Activated CD4-positive, alpha-beta T cell treated with anti-CD3 and anti-CD28 coated beads, Interleukin-2, amount 10 ng/mL, durations not matched to agents 24 days and 14 days (primary cell): ENCODE measurements at places on chromosomes 3 and 15.

DNA sequence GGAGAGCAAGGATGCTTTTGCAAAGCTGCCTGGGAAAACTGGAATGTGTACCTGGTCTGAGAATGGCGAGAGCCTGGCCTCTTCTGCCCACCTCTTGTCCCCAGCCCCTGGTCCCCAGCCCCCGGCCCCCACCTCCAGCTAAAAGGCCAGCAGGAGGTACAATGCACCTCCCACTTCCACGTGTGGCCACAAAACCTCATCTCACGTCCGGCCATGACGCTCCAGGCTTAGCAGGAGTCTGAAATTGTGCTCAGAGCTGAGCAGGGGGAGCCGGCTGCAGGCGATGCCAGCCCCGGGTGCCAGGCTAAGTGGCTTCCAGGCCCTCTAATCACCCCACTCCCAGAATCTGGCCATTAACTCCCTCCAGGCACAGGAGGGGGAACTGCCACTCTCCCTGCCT lies 83.1 kb upstream of the PRR20G start:
- DNase-seq: no peak

DNA sequence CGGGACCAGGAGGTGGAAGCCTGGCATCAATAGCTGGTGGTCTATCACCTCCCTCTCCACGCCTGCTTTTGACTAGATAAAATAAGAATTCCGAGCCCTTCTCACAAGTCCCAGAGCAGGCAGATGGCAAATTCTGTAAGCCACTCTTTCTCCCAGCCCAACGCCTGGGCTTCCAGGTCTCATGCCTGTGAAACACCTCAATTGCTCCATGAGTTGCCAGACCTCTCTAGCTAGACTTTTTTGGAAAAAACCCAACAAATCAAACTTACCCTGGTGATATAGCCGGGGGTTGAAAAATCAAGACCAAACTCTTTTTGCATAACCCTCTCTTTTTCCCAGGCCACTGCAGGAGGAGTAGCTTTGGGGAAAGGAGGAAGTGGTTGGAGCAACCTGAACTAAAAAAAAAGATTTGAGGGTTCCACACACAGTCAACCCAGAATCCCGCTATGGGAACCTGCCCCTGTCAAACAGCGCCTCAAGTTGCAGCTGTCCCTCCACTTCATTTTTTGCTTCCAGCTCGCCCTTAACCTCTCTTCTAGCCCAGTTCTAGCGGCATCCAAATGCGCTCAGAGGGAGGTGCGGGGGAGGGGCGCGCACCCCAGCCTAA lies 7.0 kb downstream of the BHLHE40 start:
- no peak for DNase-seq

DNA sequence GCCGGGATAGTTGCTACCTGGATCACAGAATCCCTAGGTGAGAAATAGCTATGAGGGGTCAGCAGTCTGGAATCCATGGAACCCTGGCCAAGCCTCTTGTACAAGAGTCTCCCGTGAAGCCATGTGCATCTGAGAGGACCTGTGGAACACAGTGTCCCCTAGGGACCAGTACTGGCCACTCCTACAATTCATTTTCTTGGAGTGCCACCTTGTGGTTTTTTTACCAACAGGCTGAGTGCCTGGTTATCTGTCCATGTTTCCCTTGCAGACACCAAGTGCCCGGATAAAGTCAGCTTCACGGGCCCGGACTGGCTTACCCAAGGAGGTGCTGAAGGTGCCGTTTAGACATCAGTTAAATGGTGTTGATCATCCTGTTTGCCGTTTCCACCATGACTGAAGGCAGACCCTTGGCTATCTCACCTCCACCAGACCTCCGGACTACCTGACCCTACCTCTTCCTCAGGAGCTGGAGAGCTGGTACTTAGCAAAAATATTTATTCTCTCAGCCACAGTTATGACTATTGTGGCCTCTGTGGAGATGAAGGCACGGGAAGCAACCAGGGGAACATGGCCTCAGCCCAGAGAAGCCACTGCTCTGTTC lies 93.9 kb downstream of the RBPMS2 start:
- no peak for DNase-seq

DNA sequence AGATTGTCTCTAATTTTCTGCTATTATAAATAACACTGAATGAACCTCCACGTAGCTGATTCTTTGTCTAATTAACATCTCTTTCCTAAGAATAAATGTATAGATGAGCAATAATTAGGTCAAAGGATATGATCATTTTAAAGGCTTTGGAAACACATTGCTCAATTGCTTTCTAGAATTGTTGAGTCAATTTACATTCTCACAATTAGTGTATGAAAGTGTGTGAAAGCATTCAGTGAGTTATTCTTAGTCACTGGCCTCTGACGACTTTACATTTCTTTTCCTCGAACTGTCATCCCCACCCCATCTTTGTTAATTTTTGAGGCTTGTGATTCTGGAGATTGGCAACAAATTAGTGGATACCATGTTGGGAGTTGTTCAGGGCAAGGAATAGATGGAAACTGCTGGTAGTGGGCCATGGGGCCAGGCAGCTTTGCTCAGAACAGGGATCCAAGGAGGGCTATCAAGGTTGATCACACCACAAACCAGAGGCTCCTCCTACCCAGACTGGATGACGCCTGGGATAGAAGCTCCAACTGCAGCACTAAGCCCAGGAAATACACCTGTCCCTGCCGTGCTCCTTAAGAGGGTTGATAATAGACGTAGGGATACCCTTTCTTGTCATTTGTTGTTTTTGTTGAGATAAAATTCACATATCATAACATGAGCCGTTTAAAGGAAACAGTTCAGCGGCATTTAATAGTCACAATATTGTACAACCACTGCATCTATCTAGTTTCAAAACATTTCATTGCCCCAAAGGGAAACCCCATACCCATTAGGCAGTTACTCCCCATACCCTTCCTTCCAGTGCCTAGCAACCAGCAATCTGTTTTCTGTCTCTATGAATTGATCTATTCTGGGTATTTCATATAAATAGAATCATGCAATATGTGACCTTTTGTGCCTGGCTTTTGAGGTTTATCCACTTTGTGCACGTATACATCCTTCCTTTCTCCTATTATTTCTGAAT lies 27.9 kb downstream of the EIF1B start:
- no peak for DNase-seq

- DNase-seq: no peak
These were observed 50.1 kb downstream of the UBE2E2 start for GRCh38 chr3:23253214-23253613.

GRCh38 chr15:57356178-57356577 lies 20.1 kb upstream of the CGNL1 start:
- no peak for DNase-seq

DNA sequence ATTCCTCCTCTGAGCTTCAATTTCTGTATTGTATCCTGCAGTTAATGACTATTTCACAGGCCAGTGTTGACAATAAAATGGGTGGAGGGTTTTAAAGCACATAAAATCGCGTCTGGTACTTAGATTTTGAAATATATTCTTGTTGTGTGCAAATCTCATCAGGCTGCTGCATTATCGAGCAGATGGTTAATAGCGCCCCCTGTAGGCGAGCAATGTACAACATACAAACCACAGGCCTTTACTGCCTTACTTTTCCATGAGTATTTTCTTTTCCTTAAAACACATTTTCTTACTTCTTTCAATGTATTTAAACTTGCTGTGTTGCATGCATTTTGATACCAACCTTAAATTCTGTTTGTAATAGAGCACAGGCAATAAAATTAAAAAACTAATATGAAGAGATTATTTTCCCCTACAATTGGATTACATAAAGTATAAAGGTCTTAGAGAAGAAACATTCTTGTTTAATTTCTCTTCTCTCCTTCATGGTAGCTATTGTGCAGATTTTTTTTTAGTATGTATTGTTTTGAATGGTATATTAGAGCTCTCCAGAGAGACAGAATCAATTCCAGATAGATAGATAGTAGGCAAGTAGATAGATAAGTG lies 608.4 kb downstream of the CADM2 start:
- DNase-seq: peak; percentile 71

DNA sequence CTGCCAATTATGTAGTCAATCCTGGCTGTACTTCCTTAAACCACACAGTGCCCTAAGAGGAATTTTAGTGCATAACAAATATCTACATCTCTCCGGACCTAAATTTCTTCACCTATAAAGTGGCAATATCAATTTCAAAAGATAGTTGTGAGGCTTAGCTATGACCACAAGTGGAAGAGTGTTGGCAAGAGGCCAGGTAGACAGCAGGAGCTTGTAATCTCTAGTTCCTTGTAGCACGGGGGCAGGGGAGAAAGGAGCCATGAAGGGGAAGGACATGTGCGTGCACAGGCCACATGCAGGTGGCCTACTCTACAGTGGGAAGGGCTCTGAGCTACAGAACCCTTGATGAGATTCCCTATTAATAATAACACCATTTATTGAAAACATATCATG lies 269.7 kb downstream of the ABHD5 start:
- peak; percentile 34 for DNase-seq

DNA sequence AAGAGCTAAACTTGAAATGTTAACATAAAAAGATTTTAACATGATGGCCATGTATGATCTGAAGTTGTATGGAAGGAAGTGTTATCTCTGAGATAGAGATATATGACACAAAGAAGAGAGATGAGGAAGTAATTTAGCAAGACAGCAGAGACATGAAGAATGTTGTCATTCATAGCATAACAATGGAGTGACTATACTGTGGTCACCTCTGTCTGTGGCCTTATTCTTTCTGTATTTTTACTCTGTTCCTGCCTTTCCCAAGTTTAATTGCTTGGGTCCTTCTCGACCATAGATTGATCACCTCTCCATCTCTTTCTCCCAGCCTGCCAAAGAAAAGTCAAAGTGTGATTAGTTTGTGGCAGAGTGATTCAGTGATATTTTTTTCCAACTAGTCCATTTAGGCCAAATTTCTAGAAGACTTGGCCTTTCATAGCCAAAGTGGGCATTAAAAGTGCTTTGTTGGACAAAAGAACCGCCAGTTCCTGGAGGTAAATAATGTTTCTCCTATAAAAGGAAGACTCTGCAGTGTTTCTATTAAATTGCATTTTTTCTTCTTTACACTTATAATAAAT lies 711.9 kb downstream of the CADM2 start:
- no peak for DNase-seq

- DNase-seq: no peak
These were observed 553.7 kb downstream of the TUSC7 start for GRCh38 chr3:117263270-117263669.

DNA sequence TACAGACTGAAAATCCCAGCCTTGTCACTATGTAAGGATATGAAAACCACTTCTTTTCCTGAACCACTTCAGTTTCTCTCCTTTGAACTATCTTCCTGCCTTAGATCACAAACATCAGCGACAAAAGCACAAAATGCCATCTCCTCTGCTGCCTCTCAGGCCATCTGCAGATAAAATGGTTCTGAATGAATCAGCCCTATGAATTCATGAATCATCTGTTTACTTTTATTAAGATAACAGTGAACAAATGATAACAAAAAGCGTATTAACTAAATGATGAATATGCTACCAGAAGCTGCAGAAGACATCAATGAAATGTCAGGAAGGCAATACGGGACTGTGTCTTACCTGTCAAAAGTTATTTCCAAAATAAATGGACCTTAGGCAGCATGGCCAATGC lies 928.1 kb downstream of the ROBO1 start:
- DNase-seq: no peak

- no peak for DNase-seq
These were observed 78.6 kb downstream of the PLD1 start for GRCh38 chr3:171731691-171732090.

GRCh38 chr3:172616031-172616461 lies 92.8 kb upstream of the TNFSF10 start:
- DNase-seq: no peak

- peak; percentile 49 for DNase-seq
These were observed 11.4 kb downstream of the CEP97 start for GRCh38 chr3:101735833-101736232.

- no peak for DNase-seq
These were observed 81.2 kb upstream of the TCF12 start for GRCh38 chr15:56837273-56837672.

DNA sequence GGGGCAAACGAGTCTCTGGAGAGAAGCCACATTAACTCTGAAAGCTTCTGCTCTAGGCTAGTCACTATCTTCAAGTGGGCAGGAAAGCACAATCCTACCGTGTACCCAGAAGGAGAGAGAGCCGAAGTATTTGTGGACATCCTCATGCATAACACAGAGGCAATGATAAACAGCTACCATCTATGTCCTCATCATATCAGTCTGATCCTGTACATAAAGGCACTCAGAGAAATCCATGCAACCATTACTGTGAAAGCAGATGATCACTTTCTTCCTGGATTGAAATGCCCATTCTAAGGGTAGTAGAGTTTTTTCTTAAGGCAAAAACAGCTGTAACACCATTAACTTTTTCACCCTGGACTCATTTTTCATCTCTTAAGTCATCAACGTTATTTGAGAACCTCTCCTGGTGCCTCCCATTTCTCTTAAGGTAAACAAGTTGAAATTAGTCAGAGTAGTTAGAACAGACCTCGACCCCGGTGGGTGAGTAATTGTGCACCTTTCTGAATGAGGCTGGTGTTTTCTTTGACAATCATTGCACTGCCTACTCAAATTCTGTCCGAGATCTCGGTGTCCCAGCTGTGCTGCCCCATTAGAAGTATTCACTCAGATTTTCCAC lies 327.4 kb downstream of the SHQ1 start:
- peak; percentile 66 for DNase-seq

DNA sequence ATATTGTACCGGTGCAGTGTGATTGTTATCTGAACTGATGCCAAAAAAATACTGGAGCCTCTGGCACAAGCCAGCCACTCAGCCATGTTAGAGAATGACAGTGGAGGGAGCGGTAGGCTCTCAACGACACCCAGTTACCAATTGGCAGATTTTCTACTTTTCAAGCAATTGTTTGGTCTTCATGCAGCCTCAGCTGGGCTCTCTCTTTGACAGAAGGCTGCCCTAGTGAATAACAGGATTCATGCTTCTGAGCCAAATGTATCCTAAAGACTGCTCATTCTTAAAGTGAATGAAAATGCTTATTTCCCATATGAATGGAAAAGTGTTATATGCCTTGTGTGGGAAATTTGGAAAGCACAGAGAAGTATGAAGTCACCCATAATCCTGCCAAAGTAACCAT lies 261.2 kb upstream of the TRIM42 start:
- no peak for DNase-seq

- no peak for DNase-seq
These were observed 528.2 kb downstream of the ZIC1 start for GRCh38 chr3:147937341-147937740.

DNA sequence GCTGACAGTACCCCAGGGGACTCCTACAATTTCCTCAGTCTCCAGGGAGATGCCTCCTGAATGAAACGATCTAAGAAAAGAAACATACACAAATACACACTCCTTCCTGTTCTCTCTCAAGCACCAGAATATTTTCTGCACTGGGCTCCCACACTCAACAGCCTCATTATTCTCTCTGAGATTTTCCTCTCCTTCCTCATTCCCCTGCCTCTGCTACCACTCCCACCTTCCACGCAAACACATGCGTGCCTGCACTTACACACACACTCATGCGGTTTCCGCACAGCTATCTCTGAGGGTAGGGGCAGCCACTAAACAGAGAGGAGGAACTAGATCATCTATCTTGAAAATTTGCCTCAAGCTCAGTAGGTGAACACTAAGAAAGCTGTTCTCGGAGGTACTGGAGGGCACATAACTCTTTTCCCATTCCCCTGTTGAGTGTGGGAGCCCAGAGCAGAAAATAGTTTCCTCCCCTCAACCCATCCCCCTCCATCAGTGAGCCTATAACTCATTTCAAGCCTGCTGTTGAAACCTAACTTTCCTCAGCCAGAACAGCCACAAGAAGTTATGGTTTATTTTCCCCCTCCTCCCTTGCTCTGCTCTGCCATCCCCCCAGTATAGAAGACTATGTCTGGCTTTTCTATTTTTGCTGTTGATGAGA lies 30.5 kb upstream of the TIPARP start:
- peak; percentile 87 for DNase-seq

- no peak for DNase-seq
These were observed 22.5 kb downstream of the RUBCN start for GRCh38 chr3:197714251-197714650.

GRCh38 chr3:15051531-15051930 lies 13.6 kb downstream of the MRPS25 start:
- peak; percentile 82 for DNase-seq
